ENCODE measurements at places on chromosomes 11 and 22.

DNA sequence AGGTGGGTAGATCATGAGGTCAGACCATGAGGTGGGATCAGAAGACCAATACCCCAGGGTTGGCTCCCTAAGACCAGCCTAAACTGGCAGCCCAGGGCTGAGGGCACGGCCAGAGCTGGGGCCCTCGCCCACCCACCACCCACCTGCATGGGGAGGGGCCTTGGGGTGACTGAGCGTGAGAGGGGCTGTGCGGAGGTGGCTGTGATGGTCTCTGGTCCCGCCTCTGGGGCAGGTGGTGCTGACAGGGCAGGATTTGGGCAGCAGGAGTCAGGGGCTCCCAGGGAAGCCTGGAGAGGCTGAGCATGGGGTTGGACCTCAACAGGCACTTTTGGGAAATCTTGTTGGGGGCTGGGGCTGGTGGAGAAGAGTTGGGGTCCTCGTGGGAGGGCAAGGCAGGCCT, 39.8 kb upstream of the MUC5AC start:
- no peak for DNase-seq

DNA sequence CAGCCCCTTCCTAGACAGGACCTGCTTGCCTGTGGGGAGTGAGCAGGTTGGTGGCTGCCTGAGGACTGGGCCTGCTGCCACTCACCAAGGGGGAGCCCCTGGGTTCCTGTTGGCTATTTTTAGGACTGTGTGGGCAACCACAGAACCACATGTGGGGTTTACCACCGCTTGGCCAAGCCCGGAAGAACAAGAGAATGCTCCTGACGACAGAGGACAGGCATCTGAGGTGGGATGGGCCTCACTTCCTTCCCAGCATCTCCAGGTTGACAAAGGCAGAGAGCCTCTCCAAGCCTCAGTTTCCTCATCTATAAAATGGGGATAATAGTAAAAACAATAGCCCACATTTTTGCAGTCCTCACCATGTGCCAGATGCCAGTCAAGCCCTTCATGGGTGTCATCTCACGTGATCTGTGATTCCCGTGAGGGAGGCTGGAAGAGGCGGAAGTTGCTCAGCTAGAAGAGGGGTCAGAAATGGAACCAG, 43.6 kb downstream of the LRRC32 start:
- no peak for DNase-seq

- DNase-seq, result no peak
Measured at GRCh38 chr11:119896387-119897045, 167.5 kb upstream of the NECTIN1 start.

DNA sequence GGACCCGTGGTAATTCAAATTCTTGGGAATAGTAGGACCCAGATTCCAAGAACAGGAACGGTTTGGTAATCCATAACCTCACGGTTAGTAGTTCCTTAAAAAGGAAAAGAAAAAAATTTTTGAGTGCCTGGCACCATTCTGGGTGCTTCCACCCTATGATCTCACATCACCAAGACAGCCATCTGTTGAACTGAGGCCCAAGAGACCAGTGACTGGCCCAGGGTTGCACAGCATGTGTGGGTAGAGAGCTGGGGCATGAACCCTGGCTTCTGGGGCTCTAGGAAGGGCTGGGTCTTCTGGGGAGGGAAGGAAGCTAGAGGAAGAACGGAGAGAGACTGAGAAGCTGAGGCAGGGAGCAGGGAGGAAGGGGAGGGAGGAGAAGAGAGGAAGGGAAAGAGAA, 4.7 kb upstream of the SPI1 start:
- DNase-seq, result no peak

DNA sequence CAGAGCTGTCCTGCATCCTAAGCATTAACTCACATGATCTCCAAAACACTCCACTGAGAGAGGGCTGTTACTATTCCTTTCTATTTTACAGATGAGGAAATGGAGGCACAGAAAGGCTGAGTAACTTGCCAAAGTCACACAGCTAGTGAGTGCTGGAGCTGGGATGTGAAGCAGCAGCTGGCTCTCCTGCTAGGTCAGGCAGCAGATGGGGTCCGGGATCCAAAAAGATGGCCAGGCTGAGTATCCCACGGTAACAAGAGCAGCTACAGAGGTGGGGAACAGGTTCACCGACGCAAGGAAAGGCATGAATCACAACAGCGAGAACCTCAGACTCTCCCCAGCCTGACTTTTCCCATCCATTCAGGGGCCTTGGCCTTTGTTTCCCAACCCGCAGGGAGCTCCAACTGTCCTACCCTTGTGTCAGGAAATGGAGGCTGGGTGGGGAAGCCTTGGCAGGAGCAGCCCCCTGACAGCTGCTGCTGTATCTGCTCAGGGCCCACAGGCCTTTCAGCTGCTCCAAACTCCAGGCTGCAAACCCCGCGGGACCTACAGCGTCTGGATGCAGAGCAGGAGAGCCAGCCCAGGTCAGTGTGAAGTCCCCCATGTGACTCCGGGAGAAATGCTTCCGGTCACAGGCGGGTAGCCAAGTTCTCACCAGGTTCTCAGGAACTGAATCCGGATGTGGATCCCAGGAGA, 29.5 kb downstream of the DKK3 start:
- DNase-seq, result peak; percentile 73

DNA sequence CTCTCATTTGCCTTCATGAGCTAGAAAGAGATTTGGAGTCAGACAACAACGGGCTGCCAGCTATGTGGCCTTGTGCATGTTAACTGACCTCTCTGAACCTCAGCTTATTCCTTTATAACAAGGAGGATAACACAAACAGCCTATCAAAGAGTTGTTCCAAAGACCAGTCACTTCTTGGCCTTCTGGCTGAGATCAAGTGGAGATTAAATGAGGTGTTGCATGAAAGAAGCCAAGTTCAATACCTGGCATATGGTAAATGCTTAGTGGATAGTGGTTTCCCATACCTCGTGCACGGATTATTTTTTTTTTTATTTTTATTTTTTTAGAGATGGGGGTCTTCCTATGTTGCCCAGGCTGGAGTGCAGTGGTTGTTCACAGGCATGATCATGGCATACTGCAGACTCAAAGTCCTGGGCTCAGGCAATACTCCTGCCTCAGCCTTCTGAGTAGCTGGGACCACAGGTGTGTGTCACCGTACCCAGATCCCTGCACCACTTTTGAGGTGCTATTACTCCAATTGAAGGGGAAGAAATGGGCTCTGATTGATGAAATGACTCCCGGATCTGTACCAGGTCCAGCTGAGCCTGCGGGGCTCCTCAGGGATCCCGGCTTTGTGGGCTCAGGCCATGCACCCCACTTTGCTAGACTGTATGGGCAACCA, 4.9 kb downstream of the LGALS1 start:
- DNase-seq, result no peak

DNA sequence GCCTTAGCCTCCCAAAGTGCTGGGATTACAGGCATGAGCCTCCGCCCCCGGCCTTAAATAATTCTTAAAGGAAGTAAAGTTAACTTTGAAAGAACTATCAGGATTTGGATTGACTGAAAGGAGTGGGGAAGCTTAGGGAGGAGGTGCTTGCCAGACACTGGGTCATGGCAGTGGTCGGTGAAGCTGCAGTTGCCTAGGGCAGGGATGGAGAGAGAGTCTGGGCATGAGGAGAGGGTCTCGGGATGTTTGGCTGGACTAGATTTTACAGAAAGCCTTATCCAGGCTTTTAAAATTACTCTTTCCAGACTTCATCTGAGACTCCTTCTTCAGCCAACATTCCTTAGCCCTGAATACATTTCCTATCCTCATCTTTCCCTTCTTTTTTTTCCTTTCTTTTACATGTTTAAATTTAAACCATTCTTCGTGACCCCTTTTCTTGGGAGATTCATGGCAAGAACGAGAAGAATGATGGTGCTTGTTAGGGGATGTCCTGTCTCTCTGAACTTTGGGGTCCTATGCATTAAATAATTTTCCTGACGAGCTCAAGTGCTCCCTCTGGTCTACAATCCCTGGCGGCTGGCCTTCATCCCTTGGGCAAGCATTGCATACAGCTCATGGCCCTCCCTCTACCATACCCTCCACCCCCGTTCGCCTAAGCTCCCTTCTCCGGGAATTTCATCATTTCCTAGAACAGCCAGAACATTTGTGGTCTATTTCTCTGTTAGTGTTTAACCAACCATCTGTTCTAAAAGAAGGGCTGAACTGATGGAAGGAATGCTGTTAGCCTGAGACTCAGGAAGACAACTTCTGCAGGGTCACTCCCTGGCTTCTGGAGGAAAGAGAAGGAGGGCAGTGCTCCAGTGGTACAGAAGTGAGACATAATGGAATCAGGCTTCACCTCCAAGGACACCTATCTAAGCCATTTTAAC, at the start of gene NNMT:
NNMT (plus strand) TSS at position 724 of the 929 bp plus-strand sequence; CDS start at position 882, 158 bp downstream.
- DNase-seq, result no peak

DNA sequence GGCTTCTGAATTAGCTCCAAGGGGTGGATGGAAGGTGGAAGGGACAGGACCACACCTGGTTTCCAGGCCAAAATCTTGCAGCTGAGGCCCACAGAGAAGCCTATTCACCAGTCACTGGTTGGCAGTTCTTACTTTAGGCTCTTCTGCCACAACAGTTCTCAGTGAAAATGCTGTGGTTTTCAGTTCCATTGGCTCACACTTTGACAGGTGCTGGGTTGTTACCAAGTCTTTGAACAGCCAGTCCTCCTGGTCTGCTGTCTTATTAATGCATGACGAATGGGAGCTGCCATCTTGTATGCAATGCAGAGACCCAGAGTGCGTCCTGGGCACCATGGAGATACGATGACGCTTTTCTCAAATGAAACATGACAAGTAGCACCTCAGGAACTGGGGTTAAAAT, 232.0 kb upstream of the ZBED5 start:
- no peak for DNase-seq

DNA sequence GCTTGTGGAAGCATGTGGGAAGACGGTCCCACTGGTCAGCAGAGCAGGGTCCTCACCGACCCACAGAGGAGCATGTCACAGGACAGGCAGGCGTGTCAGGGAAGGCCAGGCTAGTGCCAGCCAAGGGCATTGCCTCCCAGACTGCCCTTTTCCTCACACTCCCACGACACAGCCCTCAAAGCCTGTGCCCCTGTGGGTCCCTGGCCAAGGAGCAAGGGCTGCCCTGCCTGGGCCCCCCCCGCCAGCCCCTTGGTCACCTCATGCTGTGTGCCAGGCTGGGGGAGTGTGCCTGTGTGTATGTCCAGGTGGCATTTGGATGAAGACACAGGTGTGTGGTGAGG, 74.7 kb downstream of the MED15 start:
- no peak for DNase-seq

- no peak for DNase-seq
Measured at GRCh38 chr11:27976262-27976661, 131.7 kb downstream of the KIF18A start.

GRCh38 chr11:132590554-132590953, 941.7 kb downstream of the OPCML start:
- DNase-seq, result no peak

DNA sequence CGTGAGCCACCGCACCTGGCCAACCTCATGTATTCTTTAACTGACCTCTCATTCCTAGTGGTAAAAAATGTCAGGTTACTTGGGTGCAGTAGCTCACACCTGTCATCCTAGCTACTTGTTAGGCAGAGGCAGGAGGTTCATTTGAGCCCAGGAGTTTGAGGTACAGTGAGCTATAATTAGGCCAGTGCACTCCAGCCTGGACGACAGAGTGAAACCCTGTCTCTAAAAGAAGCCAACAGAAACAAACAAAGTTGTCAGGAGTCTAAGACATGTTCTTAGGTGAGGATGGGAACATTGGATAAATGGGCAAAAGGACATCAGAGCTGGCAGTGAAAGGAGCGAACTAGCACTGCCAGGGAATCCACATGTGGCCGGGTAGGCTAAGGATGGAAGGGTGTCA, 18.1 kb downstream of the MADD start:
- no peak for DNase-seq

- DNase-seq, result peak; percentile 50
Measured at GRCh38 chr11:116976941-116977570, 121.2 kb downstream of the SIK3 start.

- DNase-seq, result peak; percentile 21
Measured at GRCh38 chr11:134270250-134270714, 5.9 kb upstream of the GLB1L3 start.

GRCh38 chr11:2583605-2583958, 116.2 kb downstream of the KCNQ1OT1 start:
- no peak for DNase-seq

- DNase-seq, result no peak
Measured at GRCh38 chr11:12600829-12601228, 73.4 kb upstream of the TEAD1 start.

DNA sequence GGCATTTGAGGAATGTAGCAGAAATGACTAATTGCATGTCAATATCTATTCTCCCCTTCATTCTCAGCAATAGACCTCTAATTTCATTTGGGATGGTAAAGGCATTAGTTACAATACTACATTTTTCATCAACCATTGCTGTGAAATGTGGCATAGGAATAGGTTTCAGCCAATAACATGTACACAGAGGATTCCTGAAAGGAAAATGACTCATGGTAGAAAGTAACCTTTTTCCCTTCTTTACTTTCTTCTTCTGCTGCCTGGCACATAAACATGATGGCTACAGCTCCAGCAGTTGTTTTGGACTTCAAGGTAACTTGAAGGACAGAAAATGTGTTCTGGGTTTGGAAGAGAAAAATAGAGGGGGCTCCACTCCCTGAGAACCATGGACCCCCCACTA, 231.8 kb upstream of the CTSC start:
- no peak for DNase-seq

GRCh38 chr22:24404561-24405275, 22.7 kb upstream of the ADORA2A start:
- no peak for DNase-seq

DNA sequence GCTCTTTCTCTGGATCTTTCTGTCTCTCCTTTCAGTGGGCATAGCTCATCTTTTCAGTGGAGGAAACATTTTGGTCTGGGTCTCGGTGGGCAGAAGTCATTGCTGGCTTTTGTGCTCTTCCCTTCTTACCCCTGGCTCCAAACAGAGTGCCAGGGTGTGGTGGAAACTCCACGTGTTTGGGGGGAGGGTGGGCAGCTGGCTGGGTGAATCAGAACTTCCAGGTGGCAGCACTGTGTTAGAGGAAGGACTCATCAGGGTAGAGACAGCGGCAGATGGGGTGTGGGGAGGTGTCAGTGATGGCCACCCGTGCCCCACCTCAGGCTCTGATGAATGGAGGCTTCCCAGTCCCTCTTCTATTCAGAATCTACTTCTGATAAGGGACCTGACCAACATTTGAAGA, 114.0 kb downstream of the GRIK4 start:
- DNase-seq, result no peak

- no peak for DNase-seq
Measured at GRCh38 chr11:4495487-4495886, 13.0 kb downstream of the OR52K1 start.

DNA sequence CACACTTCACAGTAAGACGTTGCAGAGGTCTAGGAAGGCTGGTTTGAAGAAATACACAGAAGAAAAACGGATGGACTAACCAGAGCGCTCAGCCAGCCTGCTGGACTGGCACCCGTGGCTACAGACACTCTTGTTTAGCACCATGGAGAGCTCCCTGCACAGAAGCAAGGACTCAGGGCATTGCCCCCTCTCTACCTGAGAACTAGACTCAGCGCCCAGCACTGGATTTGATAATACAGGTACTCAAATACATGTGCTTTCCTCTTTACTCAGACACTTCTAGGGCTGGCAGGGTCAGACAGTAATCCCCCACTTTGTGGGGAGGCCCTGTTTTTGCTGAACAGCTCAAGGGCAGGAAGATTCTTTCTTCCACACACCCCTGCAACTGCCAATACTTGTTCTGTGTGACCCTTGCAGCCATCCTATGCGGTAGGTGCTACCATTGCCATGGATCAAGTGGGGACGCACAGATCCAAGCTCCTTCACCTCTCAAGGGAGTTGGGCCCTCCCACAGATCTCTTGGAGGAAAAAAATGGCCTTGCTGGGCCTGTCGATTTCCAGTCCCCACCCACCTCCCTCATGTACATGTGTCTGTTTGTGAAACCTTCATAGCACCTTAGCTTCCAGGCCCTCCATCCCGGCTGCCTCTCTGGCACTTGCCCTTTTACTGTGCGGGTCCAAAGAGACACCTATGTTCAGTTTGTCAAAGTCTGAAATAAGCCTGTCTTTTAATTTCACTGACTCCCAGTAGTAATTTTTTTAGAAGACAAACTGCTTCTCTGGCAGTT, 5.1 kb upstream of the P2RX6 start:
- DNase-seq, result no peak

Data from G401 (cell line).